ENCODE measurements at places on chromosomes 3 and 15. TPM values are rescaled to one million over a fixed set of nuclear protein-coding genes. Genes with fewer than 3 reads are reported as not detected.

ATP13A4 gene
- total RNA-seq = not detected

CDC25A gene
- 9.4 TPM for total RNA-seq

CILP gene
- 0.41 TPM for total RNA-seq

SNX4 gene
- total RNA-seq = 22.0 TPM

IL1RAP gene
- 5.2 TPM for total RNA-seq

MYRIP gene
- not detected for total RNA-seq

ACAN gene
- 0.88 TPM for total RNA-seq

LIPC gene
- total RNA-seq = 0.17 TPM

KLF15 gene
- total RNA-seq = 0.73 TPM

PLD1 gene
- 7.3 TPM for total RNA-seq

RAD51 gene
- 20.1 TPM for total RNA-seq

SI gene
- not detected for total RNA-seq

TMEM39A gene
- 23.6 TPM for total RNA-seq

FGD5 gene
- total RNA-seq = not detected

SLC6A20 gene
- 0.01 TPM for total RNA-seq

UROC1 gene
- total RNA-seq = not detected

TIMP4 gene
- total RNA-seq = 13.6 TPM

HTR3E gene
- total RNA-seq = not detected

C2CD4B gene
- 0.32 TPM for total RNA-seq

C2CD4A gene
- total RNA-seq = 0.10 TPM

DUOXA2 gene
- not detected for total RNA-seq

RLBP1 gene
- 0.13 TPM for total RNA-seq

BSN gene
- total RNA-seq = 0.14 TPM

CERS3 gene
- not detected for total RNA-seq

PRR23E gene
- not detected for total RNA-seq

GOLGA8O gene
- total RNA-seq = 0.17 TPM

BBX gene
- 16.7 TPM for total RNA-seq

GXYLT2 gene
- total RNA-seq = 1.1 TPM

SKOR1 gene
- total RNA-seq = 0.05 TPM

GP5 gene
- not detected for total RNA-seq

LSMEM2 gene
- 0.10 TPM for total RNA-seq

CYP11A1 gene
- total RNA-seq = 0.08 TPM

CHRNB4 gene
- total RNA-seq = 1.4 TPM

GOLGA8Q gene
- total RNA-seq = not detected

ARGFX gene
- not detected for total RNA-seq

AQP9 gene
- 0.07 TPM for total RNA-seq

Data from A549 treated with Hydrocortisone at 1 μM for 4 hours (cell line).